ENCODE measurements at places on chromosomes 3 and 15.

DNA sequence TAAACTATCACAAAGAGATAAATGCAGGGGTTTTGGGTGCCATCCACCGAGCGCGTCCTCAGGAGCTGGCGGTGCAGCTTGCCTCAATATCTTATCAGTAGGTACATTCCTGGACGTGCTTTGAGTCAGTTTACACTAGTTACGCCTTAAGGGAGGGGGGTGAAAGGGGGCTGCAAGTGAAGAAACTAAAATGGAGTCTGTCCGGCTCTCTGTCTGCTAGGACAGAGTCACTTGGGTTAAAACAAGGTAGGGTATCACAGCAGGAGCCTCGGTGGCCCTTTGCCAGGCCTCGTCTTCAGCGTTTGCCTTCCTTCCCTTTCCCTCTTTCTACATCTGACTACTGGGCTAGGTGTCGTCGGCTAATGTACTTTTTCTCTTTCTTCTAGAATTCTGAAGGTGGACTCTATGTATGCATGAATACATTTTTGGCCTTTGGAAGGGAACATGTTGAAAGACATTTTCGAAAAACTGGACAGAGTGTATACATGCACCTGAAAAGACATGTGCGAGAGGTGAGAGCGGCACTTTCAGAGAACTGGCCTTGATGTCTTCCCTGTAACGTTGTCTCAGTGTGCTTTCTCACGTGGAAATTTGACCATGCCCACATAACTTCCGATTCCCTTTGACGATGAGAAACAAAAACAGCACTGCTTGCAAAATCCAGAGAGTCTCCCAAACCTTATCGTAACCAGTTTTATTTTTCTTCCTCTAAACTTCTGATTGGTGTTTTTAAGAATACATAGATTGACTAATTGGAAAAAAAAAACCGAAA lies 28.8 kb downstream of the USP13 start:
- no peak for DNase-seq

DNA sequence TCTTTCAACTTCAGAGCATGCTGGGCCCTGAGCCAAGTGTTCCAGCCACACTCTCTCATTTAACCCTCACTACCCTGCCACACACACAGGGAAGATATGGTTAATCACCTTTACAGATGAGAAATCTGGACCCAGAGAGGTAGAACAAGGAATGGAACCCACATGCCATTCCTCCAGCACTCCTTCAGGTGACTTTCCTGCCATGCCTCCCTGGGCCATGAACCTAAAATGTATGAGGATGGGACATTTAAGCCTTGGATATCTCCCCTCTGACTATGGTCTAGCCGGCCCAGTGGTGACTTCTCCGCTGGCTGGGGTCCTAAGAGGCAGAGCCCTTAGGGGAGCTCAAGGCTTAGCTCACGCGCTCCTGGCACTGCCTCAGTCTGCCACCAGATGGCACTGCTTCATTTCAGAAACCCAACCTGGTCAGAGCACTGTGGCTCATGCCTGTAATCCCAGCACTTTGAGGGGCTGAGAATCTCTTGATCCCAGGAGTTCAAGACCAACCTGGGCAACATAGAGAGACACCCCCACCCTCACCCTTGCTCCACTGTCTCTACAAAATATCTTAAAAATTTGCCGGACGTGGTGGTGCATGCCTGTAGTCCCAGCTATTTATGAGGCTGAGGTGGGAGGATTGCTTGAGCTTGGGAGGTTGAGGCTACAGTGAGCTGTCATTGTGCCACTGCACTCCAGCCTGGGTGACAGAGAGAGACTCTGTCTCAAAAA lies 2.2 kb upstream of the DCAF1 start:
- peak; percentile 84 for DNase-seq

- peak; percentile 20 for DNase-seq
These were observed 26.9 kb upstream of the ZBBX start for GRCh38 chr3:167406876-167407492.

DNA sequence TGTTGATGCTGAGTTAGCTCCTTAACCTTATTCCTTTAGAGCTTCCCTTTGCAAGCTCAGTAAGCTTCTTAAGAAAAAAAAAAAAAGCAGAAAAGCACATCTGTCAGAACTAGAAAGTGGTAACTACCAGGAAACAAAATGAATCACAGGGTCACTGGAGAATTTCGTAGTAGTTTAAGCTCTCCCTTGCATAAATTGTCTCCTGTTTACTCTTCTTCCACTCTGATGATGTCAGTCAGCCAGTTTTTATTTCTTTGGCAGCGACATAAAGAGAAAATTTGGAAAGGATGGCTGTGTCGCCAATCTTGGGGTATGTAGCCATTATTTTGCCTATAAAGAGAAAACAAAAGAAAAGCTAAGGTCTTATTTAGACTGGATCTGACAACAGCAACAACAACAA lies 3.2 kb upstream of the GABRR3 start:
- no peak for DNase-seq

DNA sequence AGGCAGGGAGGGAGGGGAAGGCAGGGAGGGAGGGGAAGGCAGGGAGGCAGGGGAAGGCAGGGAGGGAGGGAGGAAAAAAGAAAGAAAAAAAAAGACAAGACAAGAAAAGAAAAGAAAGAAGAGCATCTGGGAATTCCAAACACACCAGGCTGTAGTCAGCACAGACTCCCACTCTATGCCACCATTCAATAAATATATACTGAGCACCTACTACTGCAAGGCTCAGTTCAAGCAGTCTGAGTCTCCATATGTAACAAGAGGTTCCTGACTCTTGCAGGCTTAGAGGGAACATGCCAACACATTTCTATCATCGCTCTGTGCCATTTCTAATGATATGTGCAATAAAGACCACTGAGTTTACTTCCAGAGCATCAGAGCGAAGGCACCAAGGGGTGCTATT lies 47.7 kb downstream of the ANXA2 start:
- no peak for DNase-seq

- DNase-seq = no peak
These were observed 12.2 kb downstream of the SELENOS start for GRCh38 chr15:101264911-101265641.

DNA sequence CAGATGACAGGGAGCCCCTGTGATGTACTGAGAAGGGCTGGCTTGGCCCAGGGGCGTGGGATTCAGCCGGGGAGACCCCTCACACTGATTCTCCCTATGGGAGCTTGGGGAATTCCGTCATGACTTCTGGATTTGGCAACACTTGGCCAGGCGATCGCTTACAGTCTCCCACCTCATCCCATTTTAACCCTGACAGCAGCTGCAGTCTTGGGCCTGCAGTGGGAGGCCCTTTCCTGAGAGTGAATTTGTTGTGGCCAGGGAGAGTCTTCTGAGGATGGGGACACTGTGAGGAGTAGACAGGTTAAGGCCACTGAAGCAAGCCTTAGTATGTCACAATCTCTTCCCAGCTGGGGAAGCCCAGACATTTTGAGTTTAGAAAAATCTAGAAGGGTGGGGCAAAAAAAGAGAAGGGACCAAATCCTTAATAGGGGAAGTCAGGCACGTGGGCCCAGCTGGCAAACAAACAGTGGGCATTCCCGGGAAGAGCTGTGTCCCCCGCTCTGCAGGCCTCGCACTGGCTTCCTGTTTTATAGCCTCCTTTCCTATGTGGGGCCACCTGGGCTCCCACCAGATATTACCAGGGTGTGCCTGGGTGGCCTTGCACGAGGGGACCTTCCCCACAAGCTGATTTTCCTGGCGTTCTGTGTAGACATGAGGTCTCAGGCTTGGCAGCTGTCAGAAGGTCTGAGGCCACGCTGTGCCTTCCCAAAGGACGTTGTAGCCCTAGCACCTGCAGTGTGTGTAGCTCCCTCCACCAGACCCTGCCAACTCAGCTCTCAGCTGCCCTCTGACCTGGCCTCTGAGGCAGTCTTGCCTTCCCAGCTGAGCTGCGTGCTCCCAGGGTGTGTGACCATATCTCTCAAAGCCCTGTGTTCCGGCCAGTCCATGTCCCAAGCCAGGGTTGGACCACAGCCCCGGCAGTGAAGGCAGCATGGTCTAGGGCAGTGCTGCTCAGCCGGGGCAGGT lies 64.5 kb downstream of the FEM1B start:
- DNase-seq = no peak

DNA sequence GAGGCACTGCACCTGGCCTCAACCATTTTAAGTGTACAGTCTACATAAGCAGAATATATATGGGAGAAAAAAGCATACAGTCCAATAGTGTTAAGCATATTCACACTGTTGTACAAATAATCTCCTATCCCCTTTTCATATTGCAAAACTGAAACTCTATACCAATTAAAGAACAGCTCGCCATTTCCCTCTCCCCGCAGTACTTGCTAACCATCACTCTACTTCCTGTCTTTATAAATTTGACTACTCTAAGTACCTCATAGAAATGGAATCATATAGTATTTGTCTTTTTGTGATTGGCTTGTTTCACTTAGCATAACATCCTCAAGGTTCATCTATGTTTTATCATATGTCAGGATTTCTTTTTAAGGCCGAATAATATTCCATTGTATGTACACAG lies 21.6 kb upstream of the TASOR start:
- no peak for DNase-seq

GRCh38 chr3:5278666-5279065 lies 91.2 kb downstream of the EDEM1 start:
- no peak for DNase-seq

GRCh38 chr3:36032180-36033047 lies 347.9 kb upstream of the STAC start:
- DNase-seq = no peak

- DNase-seq = no peak
These were observed 39.9 kb downstream of the IFT57 start for GRCh38 chr3:108182339-108182738.

- DNase-seq = no peak
These were observed 9.7 kb downstream of the TNFSF10 start for GRCh38 chr3:172513488-172513887.

- no peak for DNase-seq
These were observed at the start of gene FES for GRCh38 chr15:90883976-90884718. FES (plus strand) TSS chr15:90884504; CDS start chr15:90885046, 542 bp downstream.
